ENCODE measurements at places on chromosomes 16 and 17.
A peak's percentile ranks its signal among the peaks of the same experiment; 100 is the strongest.

DNA sequence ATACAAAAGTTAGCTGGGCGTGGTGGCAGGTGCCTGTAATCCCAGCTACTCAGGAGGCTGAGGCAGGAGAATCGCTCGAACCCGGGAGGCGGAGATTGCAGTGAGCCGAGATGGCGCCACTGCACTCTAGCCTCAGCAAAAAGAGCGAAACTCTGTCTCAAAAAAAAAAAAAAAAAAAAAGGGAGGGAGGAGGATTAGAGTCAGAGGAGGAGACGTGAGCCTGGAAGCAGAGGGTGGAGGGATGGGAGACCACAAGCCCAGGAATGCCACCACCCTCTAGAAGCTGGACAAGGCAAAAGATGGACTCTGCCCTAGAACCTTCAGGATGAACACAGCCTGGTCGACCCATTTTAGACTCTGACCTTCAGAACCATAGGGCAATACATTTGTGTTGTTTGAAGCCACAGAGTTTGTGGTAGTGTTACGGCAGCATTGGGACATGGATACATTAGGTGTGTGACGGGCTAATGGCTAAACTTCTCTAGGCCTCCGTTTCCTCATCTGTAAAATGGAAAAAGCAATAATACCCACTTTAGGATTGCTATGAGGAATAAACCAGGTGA, 2.1 kb upstream of the SMIM22 start:
- no peak for DNase-seq

DNA sequence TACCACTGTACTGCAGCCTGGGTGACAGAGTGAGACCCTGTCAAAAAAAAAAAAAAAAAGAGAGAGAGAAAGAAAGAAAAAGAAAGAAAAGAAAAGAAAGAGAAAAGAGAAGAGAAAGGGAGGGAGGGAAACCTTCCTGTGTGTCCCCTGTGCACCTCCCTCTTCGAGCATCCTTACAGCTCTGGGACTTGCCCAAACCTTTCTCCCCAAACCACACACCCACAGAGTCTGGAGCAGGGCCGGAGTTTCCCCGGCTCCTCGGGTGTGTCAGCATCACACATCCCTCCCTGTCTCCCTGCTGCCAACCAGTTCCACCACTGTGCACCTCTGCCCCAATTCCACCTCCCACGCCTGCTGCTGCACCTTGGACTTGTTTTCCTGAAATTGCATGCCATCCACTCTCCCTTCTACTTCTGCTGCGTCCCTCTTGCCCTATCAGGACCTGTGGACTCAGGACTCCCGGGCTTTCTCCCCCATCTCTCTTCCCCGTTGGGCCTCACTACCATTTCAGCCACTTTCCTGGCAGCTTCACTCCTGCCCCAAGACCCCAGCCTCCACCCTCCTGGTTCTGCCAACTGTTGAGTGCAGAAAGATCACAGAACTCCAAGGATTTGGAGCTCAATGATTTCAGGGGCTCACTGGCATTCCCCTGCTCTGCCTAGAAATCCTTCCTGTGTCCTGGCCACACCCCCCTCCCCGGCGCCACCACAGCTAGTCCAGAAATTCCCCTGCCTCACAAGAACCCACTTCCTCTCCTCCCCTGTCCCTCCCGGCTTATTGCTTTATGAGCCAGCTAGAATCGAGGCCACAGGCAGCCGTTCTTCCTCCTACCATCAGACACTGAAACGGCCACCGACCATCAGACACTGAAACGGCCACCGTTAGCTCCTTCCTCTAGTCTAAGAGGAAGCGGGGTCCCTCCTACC, 3.7 kb upstream of the CDK3 start:
- peak; percentile 93 for DNase-seq

GRCh38 chr17:73111386-73111785, 18.9 kb upstream of the SLC39A11 start:
- DNase-seq, result no peak

- DNase-seq, result no peak
These were observed 115.5 kb downstream of the MAF start for GRCh38 chr16:79485020-79485419.

- no peak for DNase-seq
These were observed 43.5 kb upstream of the BCAR1 start for GRCh38 chr16:75294773-75295459.

GRCh38 chr16:30615358-30616091, 5.3 kb upstream of the ZNF689 start:
- peak; percentile 81 for DNase-seq

DNA sequence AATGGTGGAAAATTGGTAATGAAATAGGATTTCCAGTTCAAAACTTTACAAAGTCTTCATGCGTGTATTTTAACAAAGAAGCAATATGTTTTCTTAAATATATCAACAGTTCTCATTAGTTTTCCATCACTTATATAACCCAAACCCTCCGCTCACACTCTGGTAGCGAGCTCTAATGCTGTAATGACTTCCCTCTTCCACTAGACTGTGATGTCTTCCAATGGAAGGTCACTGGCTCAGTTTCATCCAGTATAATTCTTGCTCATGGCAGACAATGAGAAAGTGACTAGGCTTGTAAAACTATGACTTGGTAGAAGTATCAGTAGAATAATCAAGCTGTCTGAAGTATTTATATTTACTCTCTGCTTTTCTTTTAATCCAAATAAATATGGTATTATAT, 32.8 kb downstream of the NETO2 start:
- DNase-seq, result peak; percentile 19

DNA sequence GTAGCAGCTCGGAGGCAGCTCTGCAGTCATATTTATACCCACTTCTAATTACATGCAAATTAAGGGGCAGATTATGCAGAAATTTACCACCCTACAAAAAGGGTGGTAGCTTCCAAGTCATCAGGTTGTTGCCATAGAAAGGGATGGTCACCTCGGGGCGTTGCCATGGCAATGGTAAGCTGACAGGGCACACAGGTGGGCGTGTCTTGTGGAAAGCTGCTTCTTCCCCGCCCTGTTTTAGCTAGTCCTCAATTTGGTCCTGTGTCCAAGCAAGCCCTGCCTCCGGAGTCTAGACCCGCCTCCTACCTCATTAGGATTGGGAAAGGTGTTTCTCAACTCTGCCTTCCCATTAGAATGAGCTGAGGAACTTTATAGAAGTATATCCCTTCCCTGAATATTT, 98.7 kb downstream of the HS3ST2 start:
- DNase-seq, result no peak

- no peak for DNase-seq
These were observed 35.7 kb downstream of the SMARCE1 start for GRCh38 chr17:40611840-40612474.

DNA sequence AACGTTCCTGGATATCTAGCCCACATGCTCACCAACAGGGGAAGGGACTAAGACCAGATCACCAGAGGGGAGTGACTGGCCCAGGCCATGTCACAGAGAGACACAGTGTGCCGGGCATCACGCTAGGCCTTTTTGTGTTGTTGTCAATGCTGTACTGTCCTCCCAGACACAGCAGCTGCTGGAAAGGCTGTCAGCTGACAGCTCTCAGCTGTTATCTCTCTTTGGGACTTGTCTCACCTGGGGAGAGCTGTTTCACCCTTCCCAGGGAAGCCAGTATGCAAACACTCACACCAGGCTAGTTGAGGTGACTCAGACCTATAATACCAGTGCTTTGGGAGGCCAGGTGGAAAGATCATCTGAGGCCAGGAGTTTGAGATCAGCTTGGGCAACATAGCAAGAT, 19.4 kb downstream of the UNC45B start:
- no peak for DNase-seq

- no peak for DNase-seq
These were observed 47.8 kb upstream of the ZC3H18 start for GRCh38 chr16:88522276-88522949.

DNA sequence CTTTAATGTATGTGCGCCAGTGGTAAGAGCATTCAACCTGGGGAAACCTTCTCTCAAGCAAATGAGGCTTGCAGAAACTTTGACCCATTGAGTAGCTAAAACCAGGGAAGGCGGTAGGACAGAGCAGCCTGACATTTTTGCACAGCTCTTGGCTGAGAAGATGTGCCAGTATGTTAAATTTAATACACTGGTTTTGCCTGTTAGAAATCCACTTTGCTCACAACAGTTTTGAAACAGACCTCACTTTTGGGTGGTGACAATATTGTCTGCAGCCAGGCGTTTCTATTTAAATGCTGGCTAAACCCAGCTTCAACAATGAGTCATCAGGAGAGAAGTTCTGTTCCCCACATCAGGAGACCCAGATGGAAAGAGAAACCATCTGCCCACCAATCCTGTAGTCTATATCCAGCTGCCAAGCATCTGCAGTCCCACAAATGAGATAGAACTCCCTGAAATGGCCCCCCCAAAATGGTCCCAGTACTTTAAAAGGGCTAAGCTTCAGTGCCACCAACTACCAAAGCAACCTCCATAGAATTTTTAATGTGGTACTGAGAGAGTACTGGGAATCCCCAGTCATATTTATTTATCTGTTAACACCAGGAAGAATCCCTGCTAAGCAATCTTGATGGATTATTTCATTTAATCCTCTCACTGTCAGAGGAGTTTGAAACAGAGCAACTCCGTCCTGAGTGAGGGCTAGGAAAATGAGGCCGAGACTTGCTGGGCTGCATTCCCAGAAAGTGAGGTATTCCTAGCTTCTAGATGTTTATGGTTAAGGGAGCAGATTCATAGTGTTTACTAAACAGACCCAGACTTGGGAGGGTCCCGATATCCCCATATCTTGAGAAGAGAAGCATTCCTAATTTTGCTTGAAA, 29.0 kb upstream of the CLEC3A start:
- DNase-seq, result no peak

- DNase-seq, result peak; percentile 36
These were observed 201.4 kb upstream of the CHMP6 start for GRCh38 chr17:80790021-80790765.

DNA sequence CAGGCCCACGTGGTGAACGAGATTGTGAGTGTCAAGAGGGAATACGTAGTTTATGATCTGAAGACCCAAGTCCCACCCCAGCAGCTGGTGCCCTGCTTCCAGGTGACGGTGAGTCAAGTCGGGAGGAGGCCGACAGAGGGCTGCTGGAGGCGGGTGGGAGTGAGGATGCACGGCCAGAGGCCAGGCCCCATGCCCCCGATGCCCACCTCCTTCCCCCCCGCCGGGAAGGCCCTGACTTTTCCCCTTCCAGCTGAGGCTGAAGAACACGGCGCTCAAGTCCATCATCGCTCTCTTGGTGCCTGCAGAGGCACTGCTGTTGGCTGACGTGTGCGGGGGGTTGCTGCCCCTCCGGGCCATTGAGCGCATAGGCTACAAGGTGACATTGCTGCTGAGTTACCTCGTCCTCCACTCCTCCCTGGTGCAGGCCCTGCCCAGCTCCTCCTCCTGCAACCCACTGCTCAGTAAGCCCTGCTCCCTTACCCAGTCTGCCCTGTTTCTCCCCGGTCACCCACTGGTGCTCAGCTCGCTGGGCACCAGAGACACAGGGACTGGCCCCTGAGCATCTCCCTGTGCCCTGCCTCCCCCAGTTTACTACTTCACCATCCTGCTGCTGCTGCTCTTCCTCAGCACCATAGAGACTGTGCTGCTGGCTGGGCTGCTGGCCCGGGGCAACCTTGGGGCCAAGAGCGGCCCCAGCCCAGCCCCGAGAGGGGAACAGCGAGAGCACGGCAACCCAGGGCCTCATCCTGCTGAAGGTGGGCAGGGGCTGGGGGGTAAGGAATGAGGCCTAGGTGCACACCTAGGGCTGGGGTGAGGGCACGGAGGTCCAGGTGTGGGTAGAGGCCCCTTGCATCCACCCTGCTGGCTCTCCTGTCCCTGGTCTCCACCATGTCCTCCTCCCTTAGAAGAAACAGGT, 2.6 kb downstream of the ZACN start:
- DNase-seq, result no peak
